ENCODE measurements at places on chromosomes 4 and X. TPM values are rescaled to one million over a fixed set of nuclear protein-coding genes. Genes with fewer than 3 reads are reported as not detected.

TMPRSS11D gene
- total RNA-seq = not detected

GPR50 gene
- not detected for total RNA-seq

GRCh38 chr4:3355266-3355748 lies 62.5 kb downstream of the RGS12 start:
- DNase-seq = peak; percentile 32

DNA sequence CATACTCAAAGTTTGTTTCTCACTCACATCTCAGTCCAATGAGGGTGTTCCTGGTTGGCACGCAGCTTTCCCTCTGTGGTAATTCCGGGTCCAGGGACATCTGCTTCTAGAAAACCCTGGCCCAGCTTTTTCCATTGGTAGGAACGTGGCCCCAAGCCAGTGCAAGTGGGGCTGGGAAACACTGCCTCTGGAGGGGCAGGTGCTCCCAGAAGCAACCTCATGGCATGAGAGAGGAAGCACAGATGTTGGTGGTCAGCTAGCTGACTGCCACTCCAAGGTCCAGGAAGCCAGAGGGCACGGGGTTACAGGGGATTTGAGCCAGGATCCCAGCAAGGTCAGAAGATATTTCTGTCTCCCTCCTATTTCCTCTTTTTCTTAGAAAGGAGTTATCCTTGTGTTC lies 47.5 kb downstream of the DCTD start:
- no peak for DNase-seq

- DNase-seq = no peak
These were observed 192.2 kb downstream of the COMMD8 start for GRCh38 chr4:47271291-47271690.

- DNase-seq = no peak
These were observed 42.4 kb upstream of the SMARCAD1 start for GRCh38 chr4:94165256-94165655.

- DNase-seq = no peak
These were observed 217.5 kb downstream of the VEGFC start for GRCh38 chr4:176575141-176575730.

DNA sequence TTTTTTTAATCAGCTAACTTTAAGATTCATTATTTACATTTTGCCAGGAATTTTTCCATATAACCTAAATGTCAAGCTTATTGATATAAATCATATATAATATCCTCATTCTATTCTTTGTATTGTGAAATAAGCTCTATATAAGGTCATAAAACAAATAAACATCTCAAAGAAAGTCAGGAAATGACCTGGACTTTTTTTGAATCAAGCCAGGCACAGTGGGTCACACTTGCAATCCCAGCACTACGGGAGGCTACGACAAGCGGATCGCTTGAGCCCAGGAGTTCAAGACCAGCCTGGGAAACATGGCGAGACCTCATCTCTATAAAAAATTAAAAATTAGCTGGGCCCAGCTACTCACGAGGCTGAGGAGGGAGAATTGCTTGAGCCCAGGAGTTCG lies 88.9 kb downstream of the RBM47 start:
- no peak for DNase-seq

- DNase-seq = peak; percentile 59
These were observed 2.5 kb upstream of the RS1 start for GRCh38 chrX:18674417-18674787.

DNA sequence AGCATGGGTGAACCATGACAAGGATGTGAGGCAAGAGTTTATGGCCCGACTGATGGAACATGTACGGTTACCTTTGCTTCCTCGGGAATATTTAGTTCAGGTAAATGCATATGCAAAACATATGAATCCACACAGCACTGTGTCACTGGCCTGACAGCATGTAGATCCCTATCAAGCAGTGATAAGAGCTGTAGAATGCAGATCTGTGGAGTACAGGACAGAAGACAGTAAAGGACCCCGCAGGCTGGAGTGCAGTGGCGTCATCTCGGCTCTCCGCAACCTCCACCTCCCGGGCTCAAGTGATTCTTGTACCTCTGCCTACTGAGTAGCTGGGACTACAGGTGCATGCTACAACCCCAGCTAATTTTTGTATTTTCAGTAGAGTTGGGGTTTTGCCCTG lies 29.8 kb upstream of the MSMO1 start:
- no peak for DNase-seq

GRCh38 chr4:151518359-151518758 lies 109.4 kb downstream of the FHIP1A start:
- DNase-seq = no peak

Data from Peyer's patch (tissue), 4 donors.